ENCODE measurements at places on chromosomes 16 and 17.

DNA sequence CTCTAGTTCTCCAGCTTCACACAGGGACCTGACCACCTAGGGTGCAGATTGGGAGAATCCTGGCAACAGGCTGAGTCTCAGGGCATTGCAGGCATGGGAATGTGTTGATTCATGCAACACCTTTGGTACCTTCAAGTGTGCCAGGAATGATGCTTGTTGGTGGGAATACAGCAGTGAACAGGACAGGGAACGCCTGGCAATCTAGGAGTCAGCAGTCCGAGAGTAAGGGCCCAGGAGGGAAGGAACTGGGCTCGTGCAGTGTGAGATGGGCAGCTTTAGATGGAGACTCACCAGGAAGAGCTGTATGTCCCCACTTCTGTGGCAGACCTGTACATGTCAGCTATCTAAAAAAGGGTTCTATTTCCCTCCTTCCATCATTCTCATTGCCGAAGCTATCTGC, 12.0 kb upstream of the MRC2 start:
- DNase-seq, result no peak

GRCh38 chr17:10155371-10156076, 42.9 kb downstream of the GAS7 start:
- no peak for DNase-seq

DNA sequence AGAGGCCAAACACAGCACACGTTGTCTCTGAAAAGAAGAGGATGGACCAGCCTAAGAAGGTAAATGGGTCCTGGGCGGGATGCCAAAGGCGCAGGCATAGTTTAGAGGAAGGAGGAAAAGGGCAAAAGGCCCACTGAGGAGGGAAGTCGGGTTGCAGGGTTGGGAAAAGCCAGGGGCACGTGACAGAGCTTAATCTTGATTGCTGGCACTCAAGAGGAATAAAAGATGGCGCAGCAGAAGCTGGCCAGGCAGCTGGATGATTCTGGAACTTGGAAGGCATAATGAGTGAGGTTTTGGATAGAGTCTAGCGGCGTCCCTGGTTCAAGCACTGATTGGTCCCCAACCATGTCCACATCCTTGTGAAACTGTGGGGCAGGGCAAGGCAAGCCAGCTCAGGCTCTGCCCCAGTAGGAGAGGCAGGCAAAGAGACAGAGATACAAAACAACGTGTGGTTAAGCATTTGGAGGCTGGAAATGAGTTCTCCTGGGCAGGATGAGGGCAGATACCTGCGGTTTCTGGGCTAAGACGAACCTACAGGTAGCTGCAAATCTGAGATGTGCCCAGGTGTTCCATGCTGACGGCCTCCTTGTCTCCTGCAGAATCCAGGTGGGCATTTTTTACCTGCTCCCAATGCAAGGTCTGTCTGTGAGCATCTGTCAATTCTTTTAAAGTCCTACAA, 52.7 kb upstream of the CIBAR2 start:
- DNase-seq, result peak; percentile 80

DNA sequence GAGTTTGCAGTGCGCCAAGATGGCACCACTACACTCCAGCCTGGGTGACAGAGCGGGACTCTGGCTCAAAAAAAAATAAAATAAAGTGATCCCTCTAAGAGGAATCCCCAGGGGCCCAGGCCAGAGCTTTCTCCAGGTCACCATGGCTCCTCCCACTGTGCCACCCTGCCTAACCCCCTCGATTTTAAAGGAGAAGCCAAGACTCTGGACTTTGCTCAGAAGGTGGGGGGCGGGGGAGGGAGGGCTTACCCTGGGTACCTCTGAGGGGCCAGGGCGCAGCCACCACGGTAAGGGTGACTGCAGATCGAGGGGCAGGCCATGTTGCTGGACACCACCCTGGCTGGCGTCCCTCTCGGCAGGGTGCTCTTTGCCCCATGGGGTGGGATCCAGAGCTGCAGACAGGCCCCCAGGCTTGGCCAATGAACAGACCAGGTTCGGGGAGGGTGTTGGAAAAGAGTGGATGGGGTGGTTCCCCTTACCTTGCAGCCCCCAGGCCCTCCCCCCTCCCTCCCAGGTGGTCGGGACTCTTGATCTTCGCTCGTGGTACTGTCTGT, 455 bp upstream of the GRB7 start:
- DNase-seq, result no peak

GRCh38 chr17:43018008-43018853, 4.0 kb downstream of the VAT1 start:
- DNase-seq, result peak; percentile 76
